HL-60 (cell line): ENCODE measurements at places on chromosomes 16 and 17.

GRCh38 chr16:23505180-23505665 is 5.1 kb downstream of the GGA2 start:
- no peak for DNase-seq

DNA sequence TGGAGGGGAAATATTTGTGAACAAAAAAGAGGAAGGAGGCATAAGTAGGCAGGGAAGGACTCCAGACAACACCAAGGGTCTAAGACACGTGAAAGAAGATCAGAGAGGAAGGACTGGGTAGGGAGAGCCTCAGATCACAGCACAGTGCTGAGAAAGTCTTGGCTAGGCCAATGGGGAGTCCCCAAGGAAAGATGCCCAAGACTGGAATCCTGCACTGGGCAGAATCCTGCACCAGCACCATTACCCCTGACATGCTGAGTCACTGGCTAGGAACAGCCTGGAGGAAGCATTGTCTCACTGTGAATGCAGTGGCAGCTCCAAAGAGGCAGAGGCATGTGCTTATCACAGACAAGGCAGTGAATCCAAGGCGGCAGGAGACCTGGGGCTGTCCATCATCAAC is 19.2 kb downstream of the CLEC19A start:
- no peak for DNase-seq

DNA sequence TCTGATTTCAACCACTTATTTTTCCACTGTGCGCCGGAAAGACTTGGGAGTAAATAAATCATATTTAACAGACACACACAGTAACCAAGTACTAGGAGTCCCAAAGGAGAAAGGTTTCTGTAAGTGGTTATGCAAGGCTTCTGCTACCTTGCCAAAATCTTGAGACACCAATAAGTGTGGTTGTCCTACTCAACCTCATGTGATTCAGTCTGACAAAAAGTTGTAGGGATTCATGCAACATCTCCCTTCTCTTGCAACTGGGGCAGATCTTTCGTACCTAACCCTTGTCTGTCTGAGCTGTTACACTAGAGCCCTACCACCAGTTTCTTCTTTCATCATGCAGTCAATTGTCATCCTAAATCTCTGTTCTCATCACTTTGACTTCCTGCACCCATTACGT is 69.9 kb upstream of the NUDT7 start:
- no peak for DNase-seq

DNA sequence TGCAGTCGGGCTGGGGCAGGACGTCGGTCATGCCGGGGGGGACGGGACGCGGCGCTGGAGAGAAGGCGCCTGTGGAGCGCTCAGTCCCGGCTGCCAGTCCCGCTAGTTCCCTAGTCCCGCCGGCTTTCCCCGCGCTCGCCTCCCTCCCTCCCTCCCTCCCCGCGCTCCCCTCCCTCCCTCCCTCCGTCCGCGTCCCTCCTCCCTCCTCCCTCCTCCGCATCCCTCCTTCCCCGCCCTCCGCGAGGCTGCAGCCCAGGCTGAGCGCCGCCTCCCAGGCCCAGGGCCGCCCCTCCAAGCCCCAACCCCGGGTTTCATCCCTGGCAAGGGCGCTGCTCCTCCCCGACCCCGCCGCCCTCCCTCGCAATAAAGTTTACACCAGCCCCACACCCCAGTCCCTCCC is 34.8 kb downstream of the TIMM22 start:
- no peak for DNase-seq

GRCh38 chr17:45313421-45313771 is 3.4 kb downstream of the MAP3K14 start:
- no peak for DNase-seq

- DNase-seq: peak; percentile 92
Measured at GRCh38 chr17:59329176-59330052, 2.0 kb upstream of the YPEL2 start.
